ENCODE measurements at places on chromosomes 5 and 9. TPM values are rescaled to one million over a fixed set of nuclear protein-coding genes. Genes with fewer than 3 reads are reported as not detected.

C5orf58 gene
- polyA plus RNA-seq: not detected

PRR16 gene
- polyA plus RNA-seq: 52.9 TPM

NUTM2F gene
- polyA plus RNA-seq: not detected

ITGA2 gene
- 20.4 TPM for polyA plus RNA-seq

MCIDAS gene
- polyA plus RNA-seq: not detected

ARHGEF37 gene
- polyA plus RNA-seq: 0.42 TPM

C5orf52 gene
- polyA plus RNA-seq: not detected

SMU1 gene
- polyA plus RNA-seq: 8.6 TPM

PDE6A gene
- polyA plus RNA-seq: not detected

DNA sequence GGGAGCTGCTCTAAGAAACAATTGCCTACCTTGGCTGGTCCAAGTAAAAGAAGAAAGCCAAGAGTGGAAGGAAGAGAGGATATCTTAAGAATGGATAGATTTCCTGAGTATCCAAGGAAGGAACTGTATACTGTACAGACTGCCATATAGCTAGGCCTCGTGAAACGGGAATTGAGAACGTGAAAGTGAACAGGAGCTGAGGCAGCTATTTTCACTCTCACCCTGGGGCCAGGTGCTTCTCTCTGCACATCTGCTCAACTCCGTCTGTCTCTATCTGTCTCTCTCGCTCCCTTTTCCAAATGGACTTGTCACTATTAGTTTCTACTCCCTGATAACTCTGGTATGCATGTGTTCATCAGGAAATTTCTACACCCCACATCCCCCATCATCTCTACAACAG lies 35.9 kb upstream of the TESK1 start:
- H3K36me3 ChIP-seq: no peaks in the 10 kb centered on the region
- no peak overlapping the region for H3K4me3 ChIP-seq
- H3K27ac ChIP-seq: no peak overlapping the region

DNA sequence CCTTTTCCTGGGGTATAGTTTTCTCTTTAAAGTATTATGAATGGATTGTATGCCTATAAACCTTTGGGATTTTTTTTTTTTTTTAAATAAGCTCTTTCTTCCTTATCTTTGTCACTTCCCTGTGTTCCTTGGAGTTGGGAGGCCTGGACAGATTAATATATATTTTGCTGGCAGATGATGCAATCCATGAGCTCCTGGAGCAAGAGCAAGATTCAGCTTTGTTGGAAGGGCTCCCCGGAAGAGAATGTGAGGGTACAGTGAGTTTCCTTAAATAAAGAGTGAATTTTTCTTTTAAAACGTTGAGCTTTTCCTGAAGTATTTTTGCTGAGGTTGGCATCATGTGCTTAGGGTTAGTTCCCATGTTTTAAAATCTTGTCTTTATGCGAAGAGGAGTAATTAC lies 98.7 kb upstream of the SLC28A3 start:
- no peak for DNase-seq
- H3K36me3 ChIP-seq: no peaks in the 10 kb centered on the region
- no peak overlapping the region for H3K4me3 ChIP-seq
- no peak overlapping the region for H3K27ac ChIP-seq
- no peaks in the 10 kb centered on the region for H3K27me3 ChIP-seq

- no peaks in the 10 kb centered on the region for H3K27me3 ChIP-seq
- H3K36me3 ChIP-seq: no peaks in the 10 kb centered on the region
- H3K4me3 ChIP-seq: no peak overlapping the region
- peaks cover 10% of the 10 kb centered on the region for H3K4me1 ChIP-seq
These were observed 53.5 kb upstream of the CDKN2AIPNL start for GRCh38 chr5:134464988-134465815.

- no peak for DNase-seq
- no peak overlapping the region for H3K4me3 ChIP-seq
- H3K27me3 ChIP-seq: peaks cover 89% of the 10 kb centered on the region
- H3K27ac ChIP-seq: no peak overlapping the region
- H3K4me1 ChIP-seq: no peaks in the 10 kb centered on the region
- H3K36me3 ChIP-seq: no peaks in the 10 kb centered on the region
These were observed 20.3 kb downstream of the LMX1B start for GRCh38 chr9:126633881-126634558.

GRCh38 chr5:15489571-15490235 lies 10.3 kb upstream of the FBXL7 start:
- no peak for DNase-seq
- H3K27ac ChIP-seq: no peak overlapping the region
- H3K4me3 ChIP-seq: no peak overlapping the region

DNA sequence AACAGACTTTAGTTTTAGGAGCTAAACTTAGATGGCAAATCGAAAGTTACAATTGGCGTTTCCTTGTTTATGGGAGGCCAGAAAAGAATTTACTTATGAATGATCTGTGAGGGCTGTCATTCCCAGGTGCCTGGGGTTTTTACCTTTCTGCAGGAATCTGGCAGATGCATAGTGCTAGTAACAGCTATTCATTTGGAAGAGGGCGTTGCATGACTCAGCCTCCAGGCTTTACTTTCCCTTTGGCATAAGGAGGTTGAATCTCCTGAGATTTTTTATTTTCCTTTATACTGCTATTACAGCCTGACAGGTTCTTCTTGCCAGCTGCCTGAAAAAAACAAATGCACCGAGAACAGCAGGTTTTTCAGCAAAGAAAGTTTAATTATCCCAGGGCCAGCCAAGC lies 30.0 kb downstream of the CARD6 start:
- H3K4me1 ChIP-seq: no peaks in the 10 kb centered on the region
- H3K27me3 ChIP-seq: no peaks in the 10 kb centered on the region
- no peak overlapping the region for H3K4me3 ChIP-seq

DNA sequence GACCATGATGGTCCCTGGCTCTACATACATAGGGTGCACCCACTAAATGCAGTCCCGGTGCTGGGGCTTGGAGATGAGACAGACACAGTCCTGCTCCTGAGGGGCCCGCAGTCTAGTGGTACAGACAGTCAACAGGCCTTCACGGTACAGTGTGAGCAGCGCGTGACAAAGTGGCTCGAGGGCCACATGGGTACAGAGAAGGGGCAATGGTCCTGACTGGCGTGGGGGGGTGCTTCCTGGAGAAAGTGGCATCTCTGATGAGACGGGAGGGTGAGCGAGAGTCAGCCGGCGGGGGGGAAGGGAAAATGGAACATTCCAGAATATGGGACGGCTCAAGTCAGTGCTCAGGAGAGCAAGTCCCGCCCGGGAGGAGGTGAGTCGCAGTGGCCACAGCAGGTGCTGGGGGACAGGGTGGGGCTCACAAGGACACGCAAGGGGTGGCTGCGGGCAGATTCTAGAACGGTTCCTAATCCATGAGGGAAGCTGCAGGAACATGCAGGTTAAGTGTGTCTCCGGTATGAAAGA lies 38.0 kb downstream of the WHRN start:
- peaks cover 2% of the 10 kb centered on the region for H3K27me3 ChIP-seq
- no peaks in the 10 kb centered on the region for H3K36me3 ChIP-seq
- H3K4me1 ChIP-seq: no peaks in the 10 kb centered on the region
- no peak overlapping the region for H3K4me3 ChIP-seq

GRCh38 chr5:139385061-139386049 lies 2.3 kb upstream of the SLC23A1 start:
- H3K36me3 ChIP-seq: no peaks in the 10 kb centered on the region
- H3K4me1 ChIP-seq: peaks cover 5% of the 10 kb centered on the region
- no peak for DNase-seq
- H3K27ac ChIP-seq: no peak overlapping the region

- peaks cover 10% of the 10 kb centered on the region for H3K4me1 ChIP-seq
- no peak overlapping the region for H3K4me3 ChIP-seq
- H3K36me3 ChIP-seq: no peaks in the 10 kb centered on the region
- no peaks in the 10 kb centered on the region for H3K27me3 ChIP-seq
- DNase-seq: peak; percentile 24
These were observed 84.7 kb downstream of the NR3C1 start for GRCh38 chr5:143318833-143319232.

DNA sequence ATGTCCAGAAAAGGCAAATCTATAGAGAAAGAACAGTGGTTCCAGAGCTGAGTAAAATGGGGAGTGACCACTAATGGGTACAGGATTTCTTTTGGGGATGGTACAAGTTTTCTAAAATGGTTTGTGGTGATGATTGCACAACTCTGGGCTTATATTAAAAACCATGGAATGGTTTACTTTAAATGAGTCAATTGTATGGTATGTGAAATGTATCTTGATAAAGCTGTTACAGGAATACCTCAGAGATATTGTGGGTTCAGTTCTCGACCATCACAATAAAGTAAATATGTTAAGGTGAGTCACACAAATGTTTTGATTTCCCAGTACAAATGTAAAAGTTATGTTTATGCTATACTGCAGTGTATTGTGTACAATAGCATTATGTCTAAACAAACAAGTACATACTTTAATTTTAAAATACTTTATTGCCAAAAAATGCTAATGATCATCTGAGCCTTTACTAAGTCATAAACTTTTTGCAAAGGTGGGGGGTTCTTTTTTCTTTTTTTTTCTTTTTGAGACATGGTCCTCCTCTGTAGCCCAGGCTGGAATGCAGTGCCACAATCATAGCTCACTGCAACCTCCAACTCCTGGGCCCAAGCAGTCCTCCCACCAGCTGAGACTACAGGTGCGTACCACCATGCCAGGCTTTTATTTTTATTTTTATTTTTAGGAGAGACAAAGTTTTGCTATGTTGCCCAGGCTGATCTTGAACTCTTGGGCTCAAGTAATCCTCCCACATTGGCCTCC lies 65.9 kb downstream of the SHOC1 start:
- H3K36me3 ChIP-seq: peaks cover 2% of the 10 kb centered on the region
- peak; percentile 97 for DNase-seq
- H3K27me3 ChIP-seq: no peaks in the 10 kb centered on the region
- no peak overlapping the region for H3K4me3 ChIP-seq

- no peak for DNase-seq
- no peaks in the 10 kb centered on the region for H3K4me1 ChIP-seq
- H3K4me3 ChIP-seq: no peak overlapping the region
- no peak overlapping the region for H3K27ac ChIP-seq
These were observed 286.5 kb downstream of the KCTD16 start for GRCh38 chr5:144457160-144457559.

DNA sequence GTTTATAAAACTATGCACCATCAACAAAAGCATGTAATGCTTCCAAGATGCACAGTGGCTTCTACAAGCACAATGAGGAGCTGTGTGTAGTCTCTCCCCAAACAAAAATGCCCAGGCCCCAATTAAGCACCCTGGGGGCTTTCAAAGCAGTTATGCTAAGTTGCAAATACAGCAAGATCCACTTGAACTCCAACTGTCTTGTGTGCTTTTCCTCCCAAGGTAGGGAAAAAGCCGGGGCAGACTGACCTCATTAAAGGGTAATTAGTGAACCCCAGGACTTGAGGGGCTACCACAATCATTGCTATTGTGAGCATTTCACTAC lies 13.1 kb downstream of the ZNF608 start:
- DNase-seq: no peak
- H3K4me1 ChIP-seq: peaks cover 13% of the 10 kb centered on the region
- H3K4me3 ChIP-seq: no peak overlapping the region
- H3K36me3 ChIP-seq: peaks cover 3% of the 10 kb centered on the region
- H3K27ac ChIP-seq: no peak overlapping the region
- H3K27me3 ChIP-seq: no peaks in the 10 kb centered on the region

- no peak for DNase-seq
- H3K4me1 ChIP-seq: peaks cover 1% of the 10 kb centered on the region
- H3K36me3 ChIP-seq: no peaks in the 10 kb centered on the region
- no peak overlapping the region for H3K4me3 ChIP-seq
- H3K27ac ChIP-seq: no peak overlapping the region
These were observed 270.5 kb downstream of the SMARCA2 start for GRCh38 chr9:2285416-2286332.

GRCh38 chr9:36191290-36191645 lies 547 bp downstream of the CLTA start:
- H3K27me3 ChIP-seq: no peaks in the 10 kb centered on the region
- H3K4me3 ChIP-seq: peak overlapping the region; percentile 73
- H3K36me3 ChIP-seq: peaks cover 2% of the 10 kb centered on the region
- DNase-seq: no peak
- H3K27ac ChIP-seq: peak overlapping the region; percentile 75

GRCh38 chr5:122300374-122300773 lies 11.7 kb upstream of the SNCAIP start:
- H3K27ac ChIP-seq: no peak overlapping the region
- no peak for DNase-seq
- H3K36me3 ChIP-seq: no peaks in the 10 kb centered on the region
- H3K4me3 ChIP-seq: no peak overlapping the region
- H3K4me1 ChIP-seq: no peaks in the 10 kb centered on the region

- peak; percentile 90 for DNase-seq
- no peaks in the 10 kb centered on the region for H3K4me1 ChIP-seq
- no peaks in the 10 kb centered on the region for H3K27me3 ChIP-seq
These were observed 107.6 kb downstream of the PLPP1 start for GRCh38 chr5:55427157-55427556.

DNA sequence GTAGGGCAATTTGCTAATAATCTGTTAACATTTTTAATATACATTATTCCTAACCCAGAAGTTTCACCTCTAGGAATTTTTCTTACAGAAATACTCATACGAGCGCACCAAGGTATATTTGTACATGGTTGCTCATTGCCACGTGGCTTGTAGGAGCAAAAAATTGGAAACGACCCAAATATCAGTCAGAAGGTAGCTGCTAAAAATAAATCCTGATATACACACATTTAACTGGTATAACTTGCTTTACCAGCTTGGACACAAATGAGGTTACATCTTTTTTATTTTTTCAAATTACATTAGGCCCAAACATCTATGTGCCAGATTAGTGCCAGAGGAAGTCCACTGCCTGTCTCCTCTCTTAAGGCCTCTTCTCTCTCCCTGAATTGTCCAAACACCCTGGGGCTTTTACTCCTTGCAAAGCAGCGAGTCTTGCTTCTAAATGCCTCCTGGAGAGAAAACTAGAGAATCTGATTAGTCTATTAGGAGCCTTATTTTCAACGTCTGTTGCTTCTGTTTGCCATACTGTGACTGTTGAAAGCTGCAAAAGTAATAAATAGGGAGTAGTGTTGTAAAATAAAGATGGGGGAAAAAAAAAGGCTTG lies 92.0 kb upstream of the SSBP2 start:
- no peaks in the 10 kb centered on the region for H3K4me1 ChIP-seq
- H3K4me3 ChIP-seq: no peak overlapping the region
- no peak overlapping the region for H3K27ac ChIP-seq
- DNase-seq: no peak

DNA sequence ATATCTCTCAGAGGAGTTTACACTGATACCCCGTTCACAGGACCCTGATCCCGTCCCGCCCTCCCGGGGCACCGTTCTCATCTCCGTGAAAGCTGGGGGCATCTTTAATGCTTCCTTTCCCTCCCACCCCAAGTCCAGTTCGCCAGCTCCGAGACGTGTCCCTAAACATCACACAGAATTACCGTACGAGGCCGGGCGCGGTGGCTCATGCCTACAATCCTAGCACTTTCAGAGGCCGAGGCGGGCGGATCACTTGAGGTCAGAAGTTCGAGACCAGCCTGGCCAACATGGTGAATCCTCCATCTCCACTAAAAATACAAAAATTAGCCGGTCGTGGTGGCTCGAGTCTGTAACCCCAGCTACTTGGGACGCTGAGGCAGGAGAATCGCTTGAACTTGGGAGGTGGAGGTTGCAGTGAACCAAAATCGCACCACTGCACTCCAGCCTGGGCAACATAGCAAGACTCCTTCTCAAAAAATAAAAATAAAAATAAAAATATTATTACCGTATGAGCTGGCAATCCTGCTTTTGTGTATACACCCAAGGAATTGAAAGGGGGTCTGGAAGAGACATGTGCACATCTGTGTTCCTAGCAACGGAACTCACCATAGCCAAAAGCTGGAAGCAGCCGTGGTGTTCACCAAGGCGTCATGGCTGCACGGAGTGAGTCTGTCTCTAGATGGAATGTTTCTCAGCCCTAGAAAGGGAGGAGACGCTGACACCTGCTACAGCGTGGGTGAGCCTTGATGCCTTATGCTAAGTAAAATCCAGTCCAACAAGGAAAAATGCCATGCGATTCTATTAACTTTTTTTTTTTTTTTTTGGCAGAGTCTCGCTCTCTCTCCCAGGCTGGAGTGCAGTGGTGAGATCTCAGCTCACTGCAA lies 1.2 kb upstream of the ABO start:
- H3K4me3 ChIP-seq: no peak overlapping the region
- peaks cover 69% of the 10 kb centered on the region for H3K27me3 ChIP-seq
- H3K4me1 ChIP-seq: no peaks in the 10 kb centered on the region
- DNase-seq: no peak
- no peak overlapping the region for H3K27ac ChIP-seq

All from IMR-90 (cell line).